Amniotic stem cell (primary cell): ENCODE measurements at places on chromosomes 7 and 10.

DNA sequence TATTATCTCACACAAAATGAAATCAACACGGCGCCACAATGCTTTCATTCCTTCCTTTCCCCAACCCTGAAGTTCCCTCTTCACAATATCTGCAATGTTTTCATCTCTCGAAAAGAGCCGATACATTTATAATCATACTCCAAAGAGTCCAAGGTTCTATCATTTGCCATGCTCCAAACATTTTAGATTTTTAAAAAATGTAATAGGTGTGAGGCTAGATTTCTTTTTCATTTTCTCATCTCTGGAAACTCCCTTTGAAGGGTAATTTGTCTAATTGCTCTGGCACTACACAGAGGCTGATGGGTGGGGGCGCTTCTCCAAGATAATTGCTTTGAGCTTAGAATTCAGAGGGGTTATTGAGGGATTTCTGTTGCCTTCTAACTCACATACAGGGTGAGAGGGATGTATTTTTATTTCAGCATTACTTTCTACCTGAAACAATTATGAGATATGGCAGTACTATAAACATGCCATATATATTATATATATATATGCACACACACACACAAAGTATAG, 4.9 kb downstream of the DLX5 start:
- no peak for DNase-seq

- DNase-seq, result no peak
These were observed 247.4 kb downstream of the BAMBI start for GRCh38 chr10:28924717-28925116.

DNA sequence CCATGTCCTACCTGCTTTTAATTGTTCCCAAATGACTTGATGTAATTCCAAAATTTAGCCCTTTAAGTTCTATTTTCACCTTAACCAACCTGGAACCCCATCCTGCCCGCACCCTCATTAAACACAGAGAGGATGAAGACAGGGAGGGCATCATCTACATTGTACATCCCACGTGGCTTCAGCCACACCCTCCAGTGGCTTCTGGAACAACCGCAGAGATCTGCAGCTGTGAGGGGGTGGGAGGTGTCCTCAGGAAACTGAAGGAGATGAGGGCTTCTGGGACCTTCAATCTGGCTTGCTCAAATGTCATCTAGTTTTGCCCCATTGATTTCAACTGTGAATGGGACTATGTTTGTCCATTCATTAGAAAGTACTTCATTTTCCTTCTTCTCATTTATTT, 39.0 kb downstream of the AKR1B1 start:
- no peak for DNase-seq

- DNase-seq, result no peak
These were observed 89.5 kb downstream of the FRMD4A start for GRCh38 chr10:14241196-14241595.

- DNase-seq, result no peak
These were observed 430.5 kb upstream of the KLF6 start for GRCh38 chr10:4215485-4215884.

DNA sequence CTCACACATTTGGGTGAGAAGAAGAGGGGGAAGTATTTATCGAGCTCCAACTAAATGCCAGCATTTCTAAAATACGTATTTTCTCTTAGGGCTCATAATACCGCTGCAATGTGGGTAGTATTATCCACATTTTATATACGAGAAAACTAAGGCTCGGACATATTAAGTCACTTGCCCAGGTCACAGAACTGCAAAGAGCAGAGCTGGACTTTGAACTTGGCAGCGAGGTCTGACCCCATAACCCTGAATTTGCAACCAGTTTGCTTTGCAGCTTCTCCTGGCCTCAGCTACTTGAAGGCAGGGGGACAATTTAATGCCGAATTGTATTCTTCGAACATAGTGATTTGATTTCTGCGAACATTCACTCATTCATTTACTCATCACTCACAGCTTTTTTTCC, 7.2 kb downstream of the ABLIM1 start:
- no peak for DNase-seq

DNA sequence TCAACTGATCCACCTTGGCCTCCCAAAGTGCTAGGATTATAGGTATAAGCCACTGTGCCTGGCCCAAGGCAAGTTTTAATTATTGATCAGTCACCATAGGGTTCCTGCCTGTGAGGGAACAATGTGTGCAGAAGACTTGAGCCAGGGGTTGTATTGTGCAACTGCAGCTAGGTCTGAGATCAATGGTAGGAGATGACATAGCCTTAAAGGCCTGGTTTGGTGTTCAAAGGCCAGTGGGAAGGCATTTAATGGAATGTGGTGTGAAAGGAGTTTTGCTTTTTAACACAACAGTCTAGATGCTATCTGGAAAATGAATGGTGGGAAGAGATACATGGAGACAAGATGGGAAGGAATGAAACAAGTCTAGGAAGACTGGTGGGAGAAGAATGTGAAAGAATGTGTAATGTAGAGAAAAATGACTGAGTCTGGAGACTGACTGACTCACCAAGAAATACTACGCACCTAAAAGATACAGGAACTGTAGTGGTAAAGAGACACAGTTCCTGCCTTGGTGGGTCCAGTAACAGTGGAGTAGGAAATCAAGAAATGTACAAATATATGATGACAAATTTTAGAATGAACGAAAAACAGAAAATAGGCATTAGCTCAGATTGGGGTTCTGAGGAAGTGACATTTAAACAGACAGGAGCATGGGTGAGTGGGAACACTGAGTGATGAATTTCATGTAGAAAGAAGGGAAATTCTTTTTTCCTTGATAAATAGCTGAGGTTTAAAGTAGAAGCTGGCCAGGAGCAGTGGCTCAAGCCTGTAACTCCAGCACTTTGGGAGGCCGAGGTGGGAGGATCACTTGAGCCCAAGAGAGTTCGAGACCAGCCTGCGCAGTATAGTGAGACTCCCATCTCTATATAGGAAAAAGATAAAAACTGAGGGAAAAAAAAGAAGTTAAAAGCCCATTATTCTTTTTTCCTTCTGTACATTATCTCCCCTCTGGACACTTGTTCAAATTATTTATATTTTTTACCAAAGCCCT, 9.4 kb downstream of the HNRNPF start:
- no peak for DNase-seq

DNA sequence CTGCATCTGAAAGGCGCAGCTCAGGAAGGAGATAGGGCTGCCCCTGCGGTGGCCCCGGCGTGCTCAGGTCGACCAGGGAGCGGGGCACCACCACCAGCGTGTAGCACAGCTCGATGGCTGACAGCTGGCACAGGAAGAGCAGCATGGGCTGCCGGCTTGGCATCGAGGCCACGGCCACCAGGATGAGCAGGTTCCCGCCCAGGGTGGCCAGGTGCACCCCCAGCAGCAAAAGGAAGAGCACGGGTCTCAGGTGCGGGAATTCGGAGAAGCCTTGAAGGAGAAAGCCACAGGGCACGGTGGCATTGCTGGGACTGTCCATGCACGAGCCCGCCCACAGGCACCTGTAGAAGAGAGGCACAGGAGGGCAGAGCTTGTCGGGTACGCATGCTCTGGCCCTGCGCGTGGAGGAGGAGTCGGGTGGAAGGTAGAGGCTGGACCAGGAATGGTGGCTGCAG, 33.9 kb downstream of the TAS2R41 start:
- no peak for DNase-seq

GRCh38 chr10:79292026-79292766, 55.1 kb upstream of the PPIF start:
- DNase-seq, result no peak

GRCh38 chr7:106029451-106029850, 66.4 kb downstream of the CDHR3 start:
- no peak for DNase-seq

DNA sequence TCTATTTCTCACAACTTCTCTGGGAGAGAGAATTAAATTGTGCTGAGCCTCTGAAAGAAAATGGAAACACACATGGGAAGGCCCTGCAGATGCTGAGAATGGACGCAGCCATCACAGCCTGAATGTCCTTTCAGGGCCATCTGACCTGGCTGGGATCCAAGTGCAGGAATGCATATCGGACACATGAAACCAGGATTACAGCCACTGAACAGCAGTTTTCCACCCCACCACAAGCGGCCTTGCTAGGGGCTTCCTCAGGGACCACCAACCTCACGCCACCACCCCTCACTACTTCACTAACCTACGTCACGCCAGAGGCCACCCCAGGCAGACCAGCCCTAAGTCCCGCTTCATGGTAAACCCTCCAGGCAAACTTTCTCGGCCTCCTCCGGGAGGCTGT, 103.3 kb downstream of the DIP2C start:
- no peak for DNase-seq

DNA sequence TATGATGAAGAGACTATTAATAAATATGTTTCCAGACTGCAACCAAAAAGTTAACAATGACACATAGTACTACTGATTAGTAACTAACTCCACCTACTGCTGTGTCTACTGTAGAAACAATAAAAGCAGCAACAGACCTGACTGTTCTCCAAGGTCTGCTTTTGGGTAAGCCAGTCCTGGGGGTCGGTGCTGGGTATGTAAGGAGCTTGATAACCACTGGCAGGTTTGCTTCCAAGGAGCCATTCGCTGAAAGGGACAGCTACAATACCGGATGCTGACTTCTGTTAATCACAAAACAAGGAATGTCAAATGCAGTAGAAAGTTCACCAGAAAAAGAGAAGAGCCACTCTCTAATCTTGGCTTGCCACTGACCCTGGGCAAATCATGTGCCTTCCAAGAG, 17.7 kb downstream of the NCOA4 start:
- no peak for DNase-seq

DNA sequence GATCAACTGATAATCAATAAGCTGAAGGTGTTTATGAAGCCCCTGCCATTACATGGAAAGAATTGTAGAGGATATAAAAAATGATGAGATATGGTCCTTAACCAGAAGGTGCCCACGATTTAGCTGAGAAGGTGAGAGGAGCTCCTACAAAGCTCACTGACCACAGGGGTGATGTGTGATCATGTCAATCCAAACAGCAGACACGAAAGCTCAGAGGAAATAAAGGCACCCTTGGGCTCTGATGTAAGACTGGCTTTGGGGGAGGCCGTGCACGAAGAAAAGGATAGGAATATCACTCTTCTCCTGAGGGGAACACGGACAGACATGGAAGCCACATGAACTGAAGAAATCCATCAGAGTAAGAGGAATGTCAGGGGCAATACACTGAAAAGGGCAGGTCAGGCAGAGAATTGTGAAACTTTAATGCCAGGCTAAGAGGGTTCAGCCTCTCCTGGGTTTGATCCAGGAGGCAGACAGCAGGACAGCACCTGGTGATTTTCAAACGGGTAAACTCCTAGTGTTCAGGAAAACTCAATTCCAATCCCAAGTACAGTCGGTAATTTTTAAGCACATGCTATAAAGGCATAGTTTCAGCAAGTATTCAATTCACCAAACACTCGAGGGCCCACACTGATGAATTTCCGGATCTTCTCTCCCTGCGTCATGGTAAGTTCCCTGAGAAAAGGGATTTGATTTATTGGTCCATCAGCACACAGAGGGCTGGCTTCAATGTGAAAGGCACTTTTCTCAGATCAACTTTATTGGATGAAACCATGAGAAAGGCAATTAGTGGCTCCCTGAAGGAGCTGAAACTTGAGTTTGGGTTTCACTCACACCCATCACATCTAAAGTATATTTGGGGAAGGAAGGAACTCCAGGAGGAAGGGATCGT, 163.8 kb downstream of the PRPF18 start:
- DNase-seq, result no peak
